Mesothelial cell of epicardium (in vitro differentiated cells): ENCODE measurements at places on chromosomes 3 and 15. TPM values are rescaled to one million over a fixed set of nuclear protein-coding genes. Genes with fewer than 3 reads are reported as not detected.
A peak's percentile ranks its signal among the peaks of the same experiment; 100 is the strongest.

GRCh38 chr3:13645801-13646637, 97.1 kb downstream of the FBLN2 start:
- no peak overlapping the region for H3K4me3 ChIP-seq
- no peak overlapping the region for H3K27ac ChIP-seq
- peaks cover 21% of the 10 kb centered on the region for H3K27me3 ChIP-seq
- H3K4me1 ChIP-seq = peaks cover 3% of the 10 kb centered on the region

DNA sequence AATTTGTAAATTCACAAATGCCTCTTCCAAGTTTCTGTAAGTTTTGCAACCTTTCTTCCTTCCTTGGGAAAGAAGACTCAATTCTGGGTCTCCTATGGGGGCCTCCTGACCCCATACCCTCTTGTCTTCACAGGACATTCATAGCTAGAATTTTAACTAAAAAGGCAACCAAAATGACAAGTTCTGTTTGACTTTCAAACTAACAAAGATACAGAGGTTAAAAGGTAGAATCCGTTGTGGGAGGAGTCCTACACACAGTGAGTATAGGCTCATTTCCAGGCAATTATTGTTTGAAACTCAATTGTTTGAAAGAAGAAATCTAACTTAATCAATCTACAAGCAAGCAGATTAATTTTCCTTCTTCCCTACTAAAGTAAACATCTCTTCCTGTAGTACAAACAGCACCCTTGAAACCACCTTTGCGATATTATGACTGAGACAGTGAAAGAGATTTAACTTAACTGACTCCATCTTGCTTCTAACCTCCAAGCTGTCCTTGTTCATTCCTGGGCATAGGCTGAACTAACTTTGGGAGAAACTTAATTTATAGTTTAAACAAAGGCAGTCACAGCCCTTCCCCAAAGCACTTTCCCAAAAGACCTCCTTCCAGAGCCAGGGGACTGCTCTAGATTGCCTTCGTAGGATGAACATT, 14.4 kb upstream of the TNFSF10 start:
- peaks cover 18% of the 10 kb centered on the region for H3K4me1 ChIP-seq
- no peaks in the 10 kb centered on the region for H3K27me3 ChIP-seq
- DNase-seq = no peak
- no peak overlapping the region for H3K27ac ChIP-seq

- no peaks in the 10 kb centered on the region for H3K36me3 ChIP-seq
- H3K27ac ChIP-seq = no peak overlapping the region
- H3K27me3 ChIP-seq = peaks cover 3% of the 10 kb centered on the region
- DNase-seq = no peak
Observed at GRCh38 chr3:116517308-116517707, 72.0 kb upstream of the LSAMP start.

Gene RPL39L
- 12.1 to 14.5 TPM (median 13.4 TPM) in 3 replicates for total RNA-seq

DNA sequence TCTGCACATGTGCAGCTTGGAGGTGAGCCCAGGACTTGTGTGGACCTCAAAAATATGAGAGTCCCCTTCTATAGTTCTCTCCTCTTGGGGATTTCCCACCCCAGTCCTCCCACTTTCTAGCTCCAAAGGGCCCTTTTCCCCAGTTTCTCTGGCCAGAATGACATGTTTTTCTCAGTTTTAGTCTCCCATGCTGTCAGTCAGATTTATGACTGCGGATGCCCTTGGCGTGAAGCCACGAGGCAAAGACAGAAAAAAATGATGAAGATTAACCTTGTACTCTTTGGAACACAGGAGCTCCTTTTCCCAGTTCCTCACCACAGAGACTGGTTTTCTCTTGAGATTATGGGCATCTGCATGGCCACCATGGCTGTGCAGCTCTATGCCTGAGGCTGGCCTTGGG, 72.0 kb upstream of the TTBK2 start:
- DNase-seq = no peak
- peaks cover 33% of the 10 kb centered on the region for H3K36me3 ChIP-seq
- no peak overlapping the region for H3K4me3 ChIP-seq
- no peaks in the 10 kb centered on the region for H3K27me3 ChIP-seq

DNA sequence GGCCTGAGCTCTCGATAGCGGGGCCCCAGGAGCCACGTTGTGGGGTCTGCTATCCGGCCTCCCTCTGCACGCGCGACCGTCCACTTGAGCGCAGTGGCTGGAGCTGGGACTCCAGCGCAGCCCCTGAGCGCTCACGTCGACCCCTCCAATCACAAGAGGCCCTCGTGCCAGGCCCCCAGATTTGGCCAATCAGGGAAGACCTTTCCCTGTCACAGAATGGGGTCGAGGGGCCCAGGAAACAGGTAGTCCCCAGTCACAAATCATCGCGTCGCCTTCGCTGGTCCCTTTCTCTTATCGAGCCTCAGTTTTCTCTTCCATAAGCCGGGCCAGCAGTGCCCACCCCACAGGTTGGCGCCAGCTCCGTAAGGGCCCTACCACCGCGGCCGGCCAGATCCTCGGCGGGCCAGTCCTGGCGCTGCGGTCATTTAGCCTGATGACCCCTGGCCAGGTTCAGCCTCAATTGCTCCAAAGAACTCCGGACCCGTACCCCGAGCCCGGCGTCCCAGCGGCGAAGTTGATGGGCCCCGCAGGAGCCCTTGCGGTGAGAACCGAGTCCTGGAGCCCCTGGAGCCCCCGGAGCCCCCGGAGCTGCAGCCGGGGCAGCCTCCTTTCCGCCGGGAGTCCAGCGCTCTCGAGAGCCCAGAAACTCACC, 435 bp downstream of the ALDH1L1 start:
- no peak overlapping the region for H3K27ac ChIP-seq
- DNase-seq = no peak
- peaks cover 58% of the 10 kb centered on the region for H3K27me3 ChIP-seq

GRCh38 chr3:59374818-59375211, 325.0 kb upstream of the CFAP20DC start:
- peaks cover 50% of the 10 kb centered on the region for H3K27me3 ChIP-seq
- no peak overlapping the region for H3K27ac ChIP-seq
- no peaks in the 10 kb centered on the region for H3K36me3 ChIP-seq
- H3K4me3 ChIP-seq = no peak overlapping the region
- no peak for DNase-seq

- peaks cover 30% of the 10 kb centered on the region for H3K4me1 ChIP-seq
- no peak overlapping the region for H3K27ac ChIP-seq
- no peaks in the 10 kb centered on the region for H3K27me3 ChIP-seq
- no peak overlapping the region for H3K4me3 ChIP-seq
Observed at GRCh38 chr15:63067306-63067705, 24.8 kb downstream of the TPM1 start.

DNA sequence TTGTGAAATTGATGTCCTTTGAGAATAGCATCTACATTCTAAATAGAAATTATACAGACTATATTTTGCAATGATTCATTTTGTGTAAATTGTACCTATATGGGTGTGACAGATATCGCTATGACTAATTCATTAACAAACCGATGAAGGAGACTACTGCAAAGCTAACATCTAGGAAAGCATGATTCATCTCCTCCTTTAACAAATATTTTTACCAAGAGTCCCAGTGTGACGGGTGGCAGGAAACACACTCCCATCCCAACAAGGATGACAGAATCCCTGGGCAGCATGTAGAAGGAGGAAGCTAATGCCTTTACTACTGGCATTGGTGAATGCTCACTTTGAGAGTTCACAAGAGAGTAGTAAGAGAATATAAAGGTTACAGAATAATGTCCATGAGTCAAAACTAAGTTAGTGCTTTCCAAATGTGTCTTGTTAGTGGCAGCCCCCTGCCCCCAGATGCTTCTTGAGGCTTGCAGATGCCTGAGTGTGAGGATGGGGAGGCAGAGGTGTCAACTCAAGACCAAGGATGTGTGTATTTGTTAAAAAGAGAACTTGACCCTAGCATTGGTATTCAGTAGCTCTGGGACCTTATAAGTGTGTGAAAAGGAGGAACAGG, 180.6 kb downstream of the FMN1 start:
- H3K27ac ChIP-seq = no peak overlapping the region
- H3K36me3 ChIP-seq = no peaks in the 10 kb centered on the region
- H3K4me3 ChIP-seq = no peak overlapping the region
- H3K4me1 ChIP-seq = no peaks in the 10 kb centered on the region
- no peaks in the 10 kb centered on the region for H3K27me3 ChIP-seq
- no peak for DNase-seq

GRCh38 chr3:48748754-48749153, 31.7 kb upstream of the IP6K2 start:
- H3K27ac ChIP-seq = no peak overlapping the region
- H3K4me3 ChIP-seq = no peak overlapping the region
- H3K4me1 ChIP-seq = no peaks in the 10 kb centered on the region
- peaks cover 10% of the 10 kb centered on the region for H3K36me3 ChIP-seq

GRCh38 chr3:53134631-53135232, 4.5 kb upstream of the RFT1 start:
- no peaks in the 10 kb centered on the region for H3K36me3 ChIP-seq
- peaks cover 16% of the 10 kb centered on the region for H3K4me1 ChIP-seq
- no peaks in the 10 kb centered on the region for H3K27me3 ChIP-seq
- H3K4me3 ChIP-seq = no peak overlapping the region
- DNase-seq = peak; percentile 58

GRCh38 chr3:126441256-126441880, 34.3 kb downstream of the ZXDC start:
- no peaks in the 10 kb centered on the region for H3K27me3 ChIP-seq
- DNase-seq = no peak
- no peak overlapping the region for H3K4me3 ChIP-seq

Gene GHRL
- total RNA-seq = 0.73 to 1.9 TPM (median 0.96 TPM) in 3 replicates

DNA sequence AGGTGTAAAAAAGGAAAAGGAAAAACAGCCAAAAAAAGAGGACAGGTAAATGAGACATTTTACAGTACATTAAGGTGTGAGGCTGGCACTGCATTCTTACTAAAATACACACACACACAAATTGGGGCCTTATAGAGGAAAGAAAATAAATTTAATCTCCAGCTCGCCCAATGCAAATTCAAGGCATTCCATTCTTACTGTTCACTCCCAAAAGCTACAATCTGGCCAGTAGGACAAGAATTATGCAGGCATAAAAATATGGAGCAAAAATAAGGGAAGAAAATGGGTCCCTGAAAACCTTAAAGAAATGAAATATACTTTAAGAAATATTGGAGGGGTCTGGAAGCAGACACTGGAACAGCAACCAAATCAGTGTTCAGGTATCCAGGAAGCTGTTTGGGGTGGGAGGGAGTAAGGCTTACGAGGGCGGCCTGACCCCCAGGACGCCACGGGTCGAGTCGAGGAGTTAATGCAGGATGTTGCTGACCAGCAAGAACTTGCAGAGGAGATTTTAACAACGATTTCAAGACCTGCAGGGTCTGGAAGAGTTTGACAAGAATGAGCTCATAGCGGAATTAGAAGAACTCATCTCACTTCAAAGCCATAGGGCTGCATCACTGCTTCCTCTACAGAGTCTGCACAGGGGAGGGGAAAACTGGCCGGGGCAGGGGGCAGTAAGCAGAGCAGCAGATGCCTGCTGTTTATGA, 245.5 kb downstream of the TBL1XR1 start:
- no peaks in the 10 kb centered on the region for H3K27me3 ChIP-seq
- H3K36me3 ChIP-seq = no peaks in the 10 kb centered on the region
- H3K4me3 ChIP-seq = no peak overlapping the region
- no peak for DNase-seq
- no peak overlapping the region for H3K27ac ChIP-seq

Gene CFAP20DC
- total RNA-seq = 5.4 to 6.3 TPM (median 6.1 TPM) in 3 replicates

Gene TMEM158
- total RNA-seq = 3.6 to 5.1 TPM (median 4.3 TPM) in 3 replicates

DNA sequence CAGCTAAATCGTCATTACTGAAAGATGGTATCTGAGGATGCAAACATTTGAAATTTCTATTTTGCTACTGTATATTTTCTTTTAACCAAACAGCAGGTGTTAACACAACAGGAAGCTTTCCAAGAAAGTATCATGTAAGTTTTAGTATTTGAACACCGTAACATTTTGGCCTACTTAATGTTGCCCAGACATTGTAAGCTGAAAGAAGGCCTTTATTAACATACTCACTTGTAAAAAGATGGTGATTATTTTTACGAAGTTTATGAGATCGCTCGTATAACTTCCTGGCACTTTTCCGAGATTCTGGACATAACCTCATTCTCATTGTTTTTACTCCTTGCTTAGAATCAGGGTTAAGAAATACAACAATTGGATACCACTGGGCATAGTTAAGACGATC, 95.7 kb downstream of the TJP1 start:
- DNase-seq = no peak
- H3K27me3 ChIP-seq = no peaks in the 10 kb centered on the region
- no peaks in the 10 kb centered on the region for H3K4me1 ChIP-seq
- no peak overlapping the region for H3K27ac ChIP-seq
- H3K36me3 ChIP-seq = peaks cover 80% of the 10 kb centered on the region
- no peak overlapping the region for H3K4me3 ChIP-seq

DNA sequence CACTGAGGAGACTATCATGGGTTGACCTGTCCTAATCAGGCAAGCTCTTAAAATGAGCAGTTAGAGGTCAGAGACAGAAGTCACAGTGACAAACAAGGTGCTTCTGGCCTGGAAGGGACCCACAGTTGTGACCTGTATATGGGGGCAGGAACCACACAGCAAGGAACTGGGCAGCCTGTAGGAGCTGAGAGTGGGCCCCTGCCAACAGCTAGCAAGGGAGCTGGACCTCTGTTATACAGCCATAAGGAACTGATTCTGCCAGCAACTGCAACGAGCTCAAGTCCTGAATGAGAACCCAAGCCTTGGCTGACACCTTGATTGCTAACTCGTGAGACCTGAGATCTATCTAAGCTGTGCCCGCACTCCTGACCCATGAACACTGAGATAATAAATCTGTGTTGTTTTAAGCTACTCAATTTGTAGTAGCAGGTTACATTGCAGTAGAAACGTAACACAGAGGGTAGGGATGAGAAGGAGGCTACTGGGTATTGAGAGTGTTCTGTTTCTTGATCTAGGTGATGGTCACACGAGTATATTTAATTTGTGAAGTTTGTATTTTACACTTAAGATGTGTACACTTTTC, 44.5 kb upstream of the MAGI1 start:
- H3K4me1 ChIP-seq = peaks cover 6% of the 10 kb centered on the region
- no peak overlapping the region for H3K27ac ChIP-seq
- H3K36me3 ChIP-seq = no peaks in the 10 kb centered on the region
- H3K27me3 ChIP-seq = no peaks in the 10 kb centered on the region
- no peak overlapping the region for H3K4me3 ChIP-seq
- no peak for DNase-seq

Gene SLC15A2
- 3.4 to 5.4 TPM (median 4.8 TPM) in 3 replicates for total RNA-seq

Gene SMCO1
- total RNA-seq = not detected in 3 replicates

DNA sequence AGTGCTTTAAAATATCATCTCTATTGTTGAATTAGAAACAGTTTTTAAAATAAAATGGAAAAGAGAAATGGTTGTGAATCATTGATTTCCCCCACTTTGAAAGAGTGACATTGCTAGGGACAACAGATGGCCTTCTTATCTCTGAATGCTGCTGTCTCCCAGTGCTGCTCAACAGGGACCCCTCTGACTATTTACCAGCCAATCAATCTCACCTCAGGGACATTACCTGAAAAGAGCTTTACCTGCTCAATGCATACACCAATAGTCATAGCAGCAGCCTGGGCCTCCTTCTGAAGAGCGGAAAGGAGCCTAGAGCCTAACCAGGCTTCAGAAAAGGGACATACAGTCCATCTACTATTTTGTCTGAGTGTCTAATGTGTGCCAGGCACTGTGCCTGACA, 162.8 kb downstream of the CGGBP1 start:
- H3K36me3 ChIP-seq = no peaks in the 10 kb centered on the region
- no peaks in the 10 kb centered on the region for H3K4me1 ChIP-seq
- H3K4me3 ChIP-seq = no peak overlapping the region
- no peak overlapping the region for H3K27ac ChIP-seq
- H3K27me3 ChIP-seq = no peaks in the 10 kb centered on the region
- no peak for DNase-seq
